Esophagus muscularis mucosa (tissue), 4 donors: ENCODE measurements at places on chromosomes 16 and 17. TPM values are rescaled to one million over a fixed set of nuclear protein-coding genes. Genes with fewer than 3 reads are reported as not detected.

HS3ST6 gene
- not detected for total RNA-seq

DNA sequence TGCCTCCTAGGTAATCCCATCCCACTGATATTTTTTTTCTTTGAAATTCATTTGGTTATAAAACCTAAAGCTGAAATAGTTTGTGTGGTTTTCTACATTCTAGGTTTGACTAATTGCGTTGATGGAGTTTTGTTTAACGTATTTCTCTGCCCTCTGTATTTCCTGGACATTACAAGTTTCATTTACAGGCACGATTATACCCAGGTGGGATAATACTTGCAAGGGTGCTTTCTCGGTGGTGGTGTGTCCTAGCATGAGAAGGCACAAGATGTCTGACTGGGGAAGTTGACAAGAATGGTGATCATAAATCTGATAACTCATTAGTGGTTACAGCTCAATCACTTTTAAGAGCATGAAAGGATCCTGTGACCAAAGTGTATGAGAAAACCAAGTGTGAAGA lies 45.0 kb downstream of the DYNLRB2 start:
- DNase-seq, result no peak

DNA sequence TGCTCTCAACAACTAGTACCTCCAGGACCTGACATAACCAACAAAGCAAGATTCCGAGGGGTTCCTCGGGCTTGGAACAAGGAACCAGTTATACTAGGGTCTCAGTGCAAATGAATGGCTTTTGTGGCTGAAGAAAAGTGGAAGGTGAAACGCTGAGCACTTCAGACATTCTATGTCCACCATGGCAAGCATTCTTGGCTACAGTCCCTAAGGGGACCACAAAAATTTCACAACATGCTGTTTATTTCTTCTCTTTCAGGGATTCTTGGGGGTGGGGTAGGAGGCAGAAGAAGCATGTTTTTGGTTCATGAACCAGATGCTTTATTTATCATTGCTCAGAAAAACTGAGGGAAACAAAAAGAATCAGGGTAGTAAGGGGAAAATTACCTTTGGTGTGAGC lies 479.9 kb upstream of the CDH11 start:
- DNase-seq, result peak; percentile 82

DNA sequence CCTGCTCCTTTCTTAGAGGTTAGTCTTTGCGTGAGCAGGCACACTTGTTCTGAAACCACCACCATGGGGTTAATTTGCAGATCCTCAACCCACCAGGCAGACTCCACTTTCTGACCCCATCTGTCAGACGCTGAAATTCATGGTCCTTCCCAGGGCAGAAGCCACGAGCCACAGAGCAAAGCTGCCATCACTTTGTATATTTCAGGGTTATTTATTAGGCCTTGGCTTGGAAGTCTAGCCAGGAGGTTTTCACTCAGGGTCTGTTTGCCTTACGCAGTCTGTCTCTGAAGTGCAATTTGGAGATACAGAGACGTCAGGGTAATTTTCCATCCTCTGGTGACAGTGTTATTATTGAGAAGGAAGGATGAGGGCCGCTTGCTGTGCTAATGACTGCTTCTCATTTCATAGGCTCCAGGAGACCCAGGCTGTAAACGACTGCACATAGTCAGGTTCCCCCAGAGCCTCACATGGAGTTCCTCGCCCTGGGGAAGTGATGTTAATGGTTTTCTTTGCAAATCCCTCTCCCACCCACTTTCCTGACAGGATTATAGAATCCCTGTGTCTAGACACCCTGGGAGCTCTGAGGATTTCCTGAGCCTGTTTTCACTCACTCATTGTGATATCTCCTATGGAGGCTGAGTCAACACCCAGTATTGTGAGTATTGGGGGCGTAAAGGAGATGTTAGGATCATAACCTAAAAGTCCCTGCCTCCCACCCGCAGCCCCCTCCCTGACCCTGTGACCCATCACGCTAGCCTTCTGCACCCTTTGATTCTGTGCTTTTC lies 269.0 kb downstream of the ABCC12 start:
- DNase-seq, result peak; percentile 80

DNA sequence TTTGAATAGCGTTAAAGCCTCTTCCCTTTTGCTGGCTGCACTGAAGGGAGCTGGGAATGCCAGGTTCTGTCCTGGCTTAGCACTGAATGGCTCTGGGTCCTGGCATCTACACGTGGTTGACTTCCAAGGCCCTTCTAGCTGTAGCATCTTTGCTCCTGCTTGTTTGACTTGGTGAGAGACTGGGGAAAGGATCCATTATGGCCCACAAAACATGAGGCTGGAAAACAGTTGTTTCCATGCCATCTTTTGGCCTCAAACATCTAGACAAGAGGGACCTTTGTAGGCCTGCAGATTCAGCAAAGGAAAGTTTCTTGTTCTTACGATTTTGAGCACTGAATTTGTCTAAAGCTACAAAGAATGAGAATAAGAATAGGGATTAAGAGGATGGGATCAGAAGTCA lies 32.5 kb downstream of the EPN2 start:
- no peak for DNase-seq

DNA sequence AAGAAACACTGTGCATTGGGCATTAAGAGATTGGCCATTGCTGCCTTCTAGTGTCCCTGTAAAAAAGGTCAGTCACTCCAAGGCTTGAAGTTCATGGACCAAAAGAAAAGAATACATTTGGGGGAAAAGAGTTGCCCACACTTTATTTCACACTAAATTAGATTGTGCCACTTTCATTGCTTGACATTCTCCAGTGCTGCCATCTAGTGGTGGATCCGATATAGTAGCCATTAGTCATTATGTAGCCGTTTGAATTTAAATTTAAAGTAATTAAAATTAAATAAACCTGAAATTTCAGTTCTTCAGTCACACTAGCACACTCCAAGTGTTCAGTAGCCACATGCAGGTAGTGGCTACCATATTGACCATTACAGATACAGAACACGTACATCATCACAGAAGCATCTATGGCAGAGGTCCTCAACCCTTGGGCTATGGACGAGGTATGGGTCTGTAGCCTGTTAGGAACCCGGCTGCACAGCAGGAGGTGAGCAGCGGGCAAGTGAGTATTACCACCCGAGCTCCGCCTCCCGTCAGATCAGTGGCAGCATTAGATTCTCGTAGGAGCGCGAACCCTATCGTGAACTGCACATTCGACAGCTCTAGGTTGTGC lies 21.9 kb upstream of the CDH5 start:
- DNase-seq, result no peak

- peak; percentile 96 for DNase-seq
These were observed 28.7 kb upstream of the TNRC6A start for GRCh38 chr16:24700549-24701392.

RHBDF1 gene
- 43.0 TPM for total RNA-seq

PPP1R9B gene
- total RNA-seq, result 46.3 TPM

OR1F1 gene
- not detected for total RNA-seq

ALOX12 gene
- total RNA-seq, result not detected

DNA sequence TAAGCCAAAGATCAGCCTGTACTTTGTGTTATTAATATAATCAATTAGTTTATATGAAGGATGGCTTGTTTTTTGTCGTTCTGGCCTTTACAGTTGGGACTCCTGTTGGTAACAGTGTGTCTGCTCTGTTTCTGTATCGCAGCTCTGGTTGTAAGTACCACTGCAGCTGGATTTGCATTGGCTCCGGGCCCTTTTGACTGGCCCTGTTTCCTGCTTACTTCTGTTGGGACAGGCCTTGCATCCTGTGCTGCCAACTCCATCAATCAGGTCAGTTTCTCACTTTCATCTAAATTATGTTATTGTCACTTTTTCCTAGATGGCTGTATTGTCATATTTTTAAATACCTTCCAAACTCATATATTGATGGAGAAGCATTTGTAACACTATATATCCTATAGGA lies 32.7 kb downstream of the COX10 start:
- DNase-seq, result no peak

WNT9B gene
- 0.65 TPM for total RNA-seq

NPIPA5 gene
- total RNA-seq, result 10.4 TPM

DNA sequence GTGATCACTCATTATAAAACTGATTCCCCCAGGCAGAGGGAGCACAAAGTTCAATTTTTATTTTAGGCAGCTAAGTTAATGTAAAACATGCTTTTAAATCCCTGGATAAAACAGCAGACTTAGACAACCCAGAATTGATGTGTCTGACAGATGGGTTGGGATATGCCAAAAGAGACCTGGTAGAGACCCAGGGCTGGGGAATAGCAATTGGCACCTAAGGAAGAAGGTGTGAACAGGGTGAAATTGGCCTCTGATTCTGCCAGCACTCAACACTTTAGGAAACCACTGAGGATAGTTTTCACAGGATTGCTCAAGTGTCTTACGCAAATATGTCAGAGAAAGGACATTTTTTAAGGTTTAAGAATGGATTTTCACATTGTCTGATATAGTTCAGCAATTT lies 938.2 kb upstream of the CDH8 start:
- DNase-seq, result no peak
